Stimulated activated CD8-positive, alpha-beta memory T cell treated with anti-CD3 and anti-CD28 coated beads, Interleukin-7, amount 100 ng/mL, for 4 hours (primary cell): ENCODE measurements at places on chromosomes 16 and 17.

DNA sequence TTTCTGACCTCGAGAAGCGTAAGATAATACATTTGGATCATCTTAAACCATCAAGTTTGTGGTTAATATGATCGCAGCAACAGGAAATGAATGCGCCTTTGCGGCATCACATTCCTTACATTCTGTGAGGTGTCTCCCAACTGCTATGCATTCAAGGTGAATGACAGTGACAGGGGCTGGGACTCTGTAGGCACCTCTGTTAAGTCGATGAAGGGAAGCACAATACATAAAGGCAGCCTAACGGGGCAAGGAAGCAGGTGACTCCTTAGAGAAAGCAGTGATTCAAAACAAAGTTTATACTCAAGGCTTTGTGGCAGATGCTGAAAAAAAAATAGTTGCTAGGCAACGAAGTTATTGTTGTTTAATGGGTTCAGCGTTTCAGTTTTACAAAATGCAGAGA lies 21.6 kb upstream of the EVPL start:
- DNase-seq = no peak

DNA sequence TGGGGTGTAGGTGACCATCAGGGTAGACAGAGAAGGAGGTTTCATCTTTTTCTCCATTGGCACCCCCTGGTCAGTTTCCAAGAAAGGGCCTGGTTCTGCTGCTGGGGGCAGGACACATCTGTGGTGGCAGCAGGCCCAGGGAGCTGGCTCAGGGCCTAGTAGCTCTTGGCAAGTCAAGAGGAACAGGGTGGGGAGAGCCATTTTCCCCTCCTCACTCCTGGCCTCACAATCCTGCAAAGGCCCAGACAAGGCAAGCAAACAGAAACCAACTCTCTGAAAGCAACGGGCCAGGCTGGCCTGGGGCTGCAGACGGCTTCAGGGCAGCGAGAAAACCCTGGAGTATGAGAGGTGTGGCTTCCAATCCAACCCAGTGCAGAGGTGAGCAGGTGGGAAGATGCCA lies 192.9 kb upstream of the DYNLRB2 start:
- no peak for DNase-seq

GRCh38 chr16:82639666-82640336 lies 13.0 kb downstream of the CDH13 start:
- peak; percentile 32 for DNase-seq

DNA sequence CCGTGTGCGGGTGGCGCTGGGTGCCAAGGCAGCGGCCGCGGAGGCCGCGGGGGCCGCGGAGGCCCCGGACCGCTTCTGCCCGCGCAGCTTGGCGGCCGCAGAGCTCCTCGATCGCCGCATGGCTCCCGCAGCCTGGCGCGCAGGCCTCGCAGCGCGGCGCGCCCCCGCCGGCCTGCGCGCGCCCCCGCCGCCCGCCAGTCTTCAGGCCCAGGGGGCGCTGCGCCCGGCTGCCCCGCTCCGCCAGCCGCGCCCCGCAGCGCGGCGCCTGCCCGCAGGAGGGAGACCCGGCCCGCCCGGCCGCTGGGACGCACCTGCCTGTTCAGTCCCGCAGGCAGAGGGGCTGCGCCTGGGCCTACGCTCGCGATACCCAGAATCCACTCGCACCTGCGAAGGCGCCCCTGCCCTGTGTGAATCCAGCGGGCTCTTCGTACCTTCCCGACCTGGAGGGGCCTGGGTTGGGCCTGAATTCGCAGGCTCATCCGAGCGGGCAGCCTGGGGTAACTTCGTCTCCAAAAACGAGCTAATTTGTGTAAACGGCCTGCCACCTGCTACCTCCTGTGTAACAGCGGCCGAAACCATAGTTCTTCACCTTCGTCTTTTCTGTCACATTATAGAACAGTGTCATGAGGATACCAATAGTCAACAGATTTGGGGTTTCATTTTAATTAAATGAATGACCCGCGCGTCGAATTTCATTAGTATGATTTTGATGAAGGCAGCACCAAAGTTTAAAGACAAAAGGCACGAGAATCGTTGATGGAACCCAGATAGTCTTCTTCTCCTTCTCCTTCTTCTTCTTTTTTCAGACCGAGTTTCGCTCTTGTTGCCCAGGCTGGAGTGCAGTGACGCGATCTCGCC lies at the start of gene CENPV:
CENPV (minus strand) TSS at position 153 of the 858 bp plus-strand sequence; CDS start at position 120, 33 bp downstream.
- peak; percentile 70 for DNase-seq

DNA sequence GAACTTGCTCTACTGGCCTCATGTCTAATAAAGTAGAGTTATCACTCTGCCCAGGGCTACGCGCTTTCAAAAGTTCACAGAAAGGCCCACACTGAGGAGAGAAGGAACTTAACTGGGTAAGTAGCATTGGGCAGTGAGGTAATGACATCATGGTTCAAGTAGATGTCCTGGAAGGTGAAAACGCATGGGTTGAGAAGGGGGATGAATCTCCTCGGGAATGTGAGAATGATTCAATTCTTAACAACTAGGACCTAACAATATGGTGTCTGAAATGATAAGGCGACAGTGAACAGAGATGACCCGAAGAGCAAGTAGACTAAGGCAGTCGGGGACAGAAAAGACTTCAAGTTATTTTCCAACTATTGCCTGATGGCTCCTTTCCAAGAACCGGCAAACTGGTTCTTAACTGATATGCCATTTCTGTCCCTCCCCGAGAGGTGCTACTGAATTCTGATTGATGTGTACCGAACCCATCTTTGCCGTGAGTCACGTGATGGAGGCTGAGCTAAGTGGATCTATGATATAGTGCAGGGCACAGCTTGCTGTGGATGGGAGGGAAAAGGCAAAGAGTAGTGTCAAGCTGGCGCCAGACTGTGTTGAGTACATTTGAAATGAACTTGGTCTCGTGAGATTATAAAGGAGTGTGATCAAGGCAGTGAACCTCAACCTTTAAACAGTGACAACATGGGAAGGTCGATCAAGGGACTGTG lies 44.1 kb downstream of the MARCHF10 start:
- DNase-seq = no peak
